ENCODE measurements at places on chromosomes 7 and 10.

DNA sequence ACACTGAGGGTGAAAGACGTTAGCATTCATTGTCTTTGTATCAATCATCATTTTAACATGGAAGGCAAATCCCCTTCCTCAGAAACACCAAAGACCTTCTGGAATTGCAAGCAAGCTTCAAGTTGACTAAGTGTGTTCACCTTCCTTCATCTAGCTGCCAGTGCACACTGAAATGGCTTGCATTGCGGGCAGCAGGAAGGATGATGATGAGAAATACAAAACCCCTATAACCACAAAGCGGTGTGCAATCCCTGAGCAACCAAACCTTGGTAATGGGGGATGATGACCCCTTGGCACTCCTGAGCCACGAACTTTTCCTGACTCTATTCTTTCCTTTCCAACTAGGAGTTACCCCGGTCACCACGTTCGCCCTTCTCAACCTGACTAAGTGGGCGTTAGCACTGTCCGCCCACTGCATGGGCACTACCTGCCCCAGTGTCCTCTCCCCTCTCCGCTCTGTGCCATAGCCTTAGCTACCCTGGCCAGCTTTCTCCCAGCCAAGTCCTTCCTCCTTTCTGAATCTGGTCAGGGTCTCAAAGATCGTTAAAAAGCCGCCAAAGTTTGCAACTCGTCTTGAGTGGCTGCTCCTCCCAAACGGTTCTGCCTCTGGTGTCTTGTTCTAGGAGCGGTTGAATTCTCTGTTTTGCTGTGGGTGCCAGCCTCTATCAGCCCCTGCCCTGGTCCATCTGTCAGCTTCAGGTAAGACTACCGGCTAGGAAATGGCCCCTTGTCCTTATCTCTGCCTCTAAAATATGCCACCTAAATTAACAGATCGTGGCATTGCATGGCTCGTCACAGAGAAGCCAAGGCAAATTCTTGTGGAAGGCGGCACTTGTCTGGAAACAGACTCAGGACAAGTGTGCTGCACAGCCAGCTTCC is 586 bp upstream of the AOC1 start:
- peak; percentile 13 for DNase-seq

- no peak for DNase-seq
These were observed 351.7 kb upstream of the C7orf33 start for GRCh38 chr7:148238761-148239325.

- DNase-seq = no peak
These were observed 41.6 kb upstream of the GTF2IRD1 start for GRCh38 chr7:74412056-74412455.

GRCh38 chr7:32914184-32914583 is 22.6 kb upstream of the KBTBD2 start:
- no peak for DNase-seq

- DNase-seq = no peak
These were observed 11.0 kb upstream of the AHCYL2 start for GRCh38 chr7:129213828-129214227.

DNA sequence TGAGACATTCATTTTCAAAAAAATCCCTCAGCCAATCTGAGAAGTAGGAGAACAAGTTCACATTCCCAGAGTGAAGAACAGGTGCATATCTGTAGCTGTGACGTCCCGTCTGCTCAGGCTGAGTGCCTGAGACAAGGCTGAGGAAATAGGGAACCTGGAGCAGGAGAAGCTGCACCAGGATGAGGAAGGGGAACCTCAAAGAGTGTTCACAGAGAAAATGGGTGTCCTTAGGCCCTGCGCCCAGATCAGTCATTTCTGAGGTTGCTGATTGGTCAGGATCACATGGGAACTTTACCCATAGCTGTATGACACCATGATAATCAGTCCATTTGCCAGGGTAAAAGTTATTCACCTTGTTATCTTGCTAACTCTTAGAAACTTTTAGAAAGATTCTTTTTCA is 34.2 kb upstream of the TARP start:
- DNase-seq = no peak

DNA sequence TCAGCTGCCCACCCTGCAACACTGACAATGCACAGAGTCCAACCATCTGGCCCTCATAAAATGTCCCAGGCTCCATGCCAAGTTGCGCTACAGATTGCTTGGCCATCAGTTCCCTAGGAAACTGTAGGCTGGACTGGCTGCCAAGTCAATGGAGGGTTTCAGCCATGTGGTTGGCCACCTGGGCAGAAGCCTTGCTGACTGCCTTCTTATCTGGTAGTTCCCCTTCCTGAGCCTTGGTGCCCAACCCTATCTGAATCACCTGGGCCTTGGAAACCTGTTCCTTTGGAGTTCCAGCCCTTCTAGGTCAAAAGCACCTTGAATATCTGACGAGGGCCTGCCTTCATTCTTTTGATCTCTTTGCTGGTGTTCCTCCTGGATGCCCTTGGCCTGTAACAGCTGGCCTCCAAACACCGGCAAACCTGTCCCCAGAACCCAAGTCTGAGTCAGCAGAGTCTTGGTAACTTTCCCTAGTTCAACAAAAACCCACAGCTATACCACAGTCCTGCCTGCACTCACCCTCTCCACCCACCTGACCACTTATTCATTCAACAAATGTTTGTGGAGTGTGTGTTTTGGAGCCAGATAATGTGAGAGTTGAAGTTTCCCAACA is 37.4 kb upstream of the KDM7A start:
- peak; percentile 47 for DNase-seq

DNA sequence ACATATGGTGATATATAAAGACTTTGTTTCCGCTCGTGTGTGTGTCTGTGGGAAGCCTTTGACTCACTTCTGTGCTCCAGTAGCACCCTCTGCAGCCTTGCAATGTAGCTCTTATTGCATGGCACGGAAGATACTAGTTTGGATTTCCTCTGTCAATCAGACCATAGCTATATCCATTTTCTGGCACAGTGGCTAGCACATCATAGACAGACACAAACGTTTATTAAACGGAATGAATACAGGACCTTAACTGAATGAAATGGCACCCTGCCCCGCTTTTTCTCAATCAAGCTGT is 124.0 kb upstream of the PTPN20 start:
- DNase-seq = no peak

DNA sequence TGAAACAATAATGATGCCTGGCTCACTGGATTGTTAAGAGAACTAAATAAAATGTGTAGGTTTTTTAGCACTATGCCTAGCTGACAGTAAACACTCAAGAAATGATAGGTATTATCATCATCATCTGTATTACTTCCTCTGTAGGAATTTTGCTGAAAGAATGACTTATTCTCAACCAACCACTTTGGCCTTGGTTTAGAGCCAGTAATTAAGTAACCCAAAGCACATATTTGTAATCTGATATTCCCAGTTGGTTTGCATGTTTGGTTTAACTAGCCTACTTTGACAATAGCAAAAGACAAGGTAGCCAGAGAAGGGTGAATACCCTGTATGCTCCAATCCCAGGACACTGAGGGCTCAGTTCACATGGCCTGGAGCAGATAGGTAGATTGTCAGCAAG is 34.4 kb downstream of the BCAP29 start:
- DNase-seq = no peak

DNA sequence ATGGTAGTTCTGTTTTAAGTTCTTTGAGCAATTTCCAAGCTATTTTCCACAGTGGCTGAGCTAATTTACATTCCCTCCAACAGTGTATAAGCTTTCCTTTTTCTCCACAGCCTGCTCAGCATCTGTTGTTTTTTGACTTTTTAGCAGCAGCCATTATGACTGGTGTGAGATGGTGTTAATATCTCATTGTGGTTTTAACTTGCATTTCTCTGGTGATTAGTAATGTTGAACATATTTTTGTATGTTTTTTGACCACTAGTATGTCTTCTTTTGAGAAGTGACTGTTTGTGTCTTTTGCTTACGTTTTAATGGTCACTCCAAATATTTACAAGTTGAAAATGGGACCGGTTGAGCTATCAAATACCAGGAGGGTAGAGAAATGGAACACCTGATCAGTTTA is 20.4 kb downstream of the GNG11 start:
- DNase-seq = no peak

- no peak for DNase-seq
These were observed 12.0 kb upstream of the AKR1B1 start for GRCh38 chr7:134470864-134471263.

- DNase-seq = no peak
These were observed 50.2 kb downstream of the GRID1 start for GRCh38 chr10:86316274-86316835.

GRCh38 chr7:120272701-120273475 is at the start of gene KCND2:
TSS of gene KCND2 (plus strand) at chr7:120273175.
- DNase-seq = no peak

GRCh38 chr10:121942749-121943416 is 15.1 kb upstream of the ATE1 start:
- no peak for DNase-seq

DNA sequence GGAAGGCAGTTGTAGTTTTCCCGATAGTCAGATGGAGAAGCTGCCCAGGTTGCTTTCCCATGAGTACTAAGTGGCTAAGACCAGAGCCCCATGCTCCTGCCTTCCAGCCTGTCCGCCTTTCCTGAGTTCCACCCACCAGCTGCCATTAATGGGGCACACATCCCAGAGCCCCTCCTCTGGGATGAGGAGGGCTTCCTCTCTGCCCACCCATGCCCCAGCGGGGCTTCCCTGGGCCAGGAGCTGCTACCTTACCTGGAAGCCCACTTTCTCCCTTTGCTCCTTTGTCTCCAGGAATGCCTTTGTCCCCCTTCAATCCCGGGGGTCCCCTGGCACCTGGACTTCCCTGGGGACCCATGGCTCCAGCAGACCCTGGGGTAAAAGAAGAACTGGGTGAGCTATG is 7.8 kb downstream of the SFTPD start:
- DNase-seq = no peak

- DNase-seq = no peak
These were observed 986 bp upstream of the PPP2R2D start for GRCh38 chr10:131899695-131900349.

- no peak for DNase-seq
These were observed 56.0 kb downstream of the NKX6-2 start for GRCh38 chr10:132729810-132730572.

- DNase-seq = no peak
These were observed 113.6 kb downstream of the TBXAS1 start for GRCh38 chr7:139942636-139943035.

- DNase-seq = no peak
These were observed 6.1 kb downstream of the KCTD7 start for GRCh38 chr7:66634816-66635215.

DNA sequence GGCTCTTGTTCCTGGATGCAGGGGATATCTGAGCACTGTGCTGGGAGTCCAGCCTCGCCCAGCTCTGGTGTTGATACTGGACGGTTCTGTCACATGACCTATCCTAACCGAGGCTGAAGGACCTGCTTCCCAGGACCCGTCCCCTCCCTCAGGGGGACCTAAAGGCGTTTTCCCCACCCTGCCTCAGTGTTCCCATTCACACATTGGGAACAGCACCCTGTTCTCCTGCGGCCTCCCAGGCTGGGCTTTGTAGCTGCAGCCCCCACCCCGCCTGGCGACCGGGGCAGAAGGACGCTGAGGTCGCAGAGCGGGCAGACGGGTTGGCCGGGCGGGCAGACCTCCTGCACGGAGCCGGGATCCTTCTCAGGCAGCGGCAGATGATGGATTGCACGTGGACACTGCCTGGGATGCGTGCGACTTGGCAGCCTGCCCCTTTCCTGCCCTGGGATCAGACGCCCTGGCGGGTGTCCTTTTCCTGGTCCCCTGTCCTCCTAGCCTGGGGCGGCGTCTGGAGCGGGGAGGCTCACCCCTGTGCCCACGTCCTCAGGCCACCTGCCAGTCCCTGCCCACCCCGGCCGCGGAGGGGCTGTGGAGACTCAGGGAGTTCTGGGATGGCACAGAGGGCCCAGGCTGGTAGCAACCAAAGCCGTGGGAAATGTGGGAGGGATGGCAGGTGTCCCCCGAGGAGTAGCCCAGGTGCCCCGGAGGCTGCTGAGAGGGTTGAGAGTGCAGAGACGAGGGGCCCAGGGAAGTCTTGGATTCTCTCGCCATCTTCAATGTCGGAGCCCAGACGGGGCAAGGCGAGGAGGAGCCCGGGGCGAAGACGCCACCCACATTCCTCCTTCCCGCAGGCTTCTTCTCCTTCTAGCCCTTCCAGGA is 17.2 kb upstream of the PSMG3 start:
- DNase-seq = no peak

GRCh38 chr7:155229548-155230168 is 68.0 kb upstream of the INSIG1 start:
- DNase-seq = no peak

GRCh38 chr7:38629651-38630510 is 1.3 kb downstream of the AMPH start:
- no peak for DNase-seq

GRCh38 chr10:50382576-50383023 is 131.3 kb upstream of the ASAH2 start:
- DNase-seq = no peak

GRCh38 chr7:36490419-36490830 is 100.8 kb downstream of the ANLN start:
- no peak for DNase-seq

DNA sequence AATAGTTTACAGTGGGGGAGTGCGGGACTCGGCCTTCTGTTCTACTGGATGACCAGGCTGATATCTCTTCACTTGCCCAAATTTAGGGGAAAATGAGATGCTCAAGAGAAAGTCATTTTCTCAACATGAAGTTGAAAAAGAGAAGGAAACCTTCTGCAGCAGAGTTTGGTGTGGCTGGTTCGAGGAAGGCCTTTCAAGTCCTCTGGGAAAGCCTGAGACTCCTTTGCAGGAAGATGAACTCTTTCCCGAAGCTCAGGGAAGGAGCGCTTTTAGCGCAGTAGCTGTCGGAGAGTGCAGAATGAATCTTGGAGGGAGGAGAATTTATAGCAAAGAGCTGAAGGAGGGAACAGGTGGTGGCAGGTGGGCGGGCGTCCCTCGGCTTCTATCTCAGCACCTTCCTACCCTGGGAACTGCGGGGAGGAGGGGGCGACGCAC is at the start of gene ATOH7:
Gene ATOH7 (minus strand): TSS at position 297 of the 435 bp plus-strand sequence. CDS start 436 bp downstream, outside the sequence.
- no peak for DNase-seq

DNA sequence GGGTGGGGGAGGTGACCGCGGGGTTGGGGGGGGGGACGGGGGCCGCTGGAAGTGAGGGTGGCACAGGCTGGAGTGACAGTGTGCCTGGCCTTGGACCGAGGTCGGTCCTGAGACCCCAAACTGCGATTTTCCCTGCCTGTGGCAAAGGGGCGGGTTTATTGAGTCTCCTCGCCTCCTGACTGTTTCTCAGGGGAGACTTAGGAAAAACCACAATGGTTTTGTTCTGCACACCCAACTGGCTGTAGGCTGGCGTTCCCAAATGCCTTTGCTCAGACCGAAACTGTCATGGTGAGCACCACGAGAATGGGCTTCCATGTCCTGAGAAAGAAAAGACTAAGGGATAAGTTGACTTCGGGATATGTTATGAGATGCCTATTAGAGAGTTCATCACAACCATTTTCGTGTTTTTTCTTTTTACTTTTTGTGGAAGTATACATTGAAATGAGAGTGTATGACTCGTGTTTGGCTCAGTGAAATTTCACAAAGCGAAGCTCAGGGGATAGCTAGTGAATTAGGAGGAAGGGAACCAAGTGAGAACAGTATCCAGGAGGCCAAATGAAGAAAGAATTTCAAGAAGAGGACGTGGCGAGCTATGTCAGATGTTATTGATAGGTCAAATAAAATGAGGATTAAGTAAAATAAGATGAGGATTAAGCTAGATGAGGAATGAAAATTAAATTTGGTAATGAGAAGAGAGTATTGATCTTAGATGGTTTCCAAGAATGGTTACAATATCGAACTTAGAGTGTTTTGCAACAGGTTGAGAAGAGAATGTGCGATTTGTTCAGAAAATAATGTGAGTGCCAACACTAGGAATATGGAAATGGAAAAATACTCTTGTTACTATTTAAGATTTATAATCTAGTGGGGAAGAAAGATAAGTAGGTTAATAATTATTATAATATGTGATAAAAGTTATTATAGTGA is 918 bp downstream of the NET1 start:
- no peak for DNase-seq
